ENCODE measurements at places on chromosomes 4 and X.

DNA sequence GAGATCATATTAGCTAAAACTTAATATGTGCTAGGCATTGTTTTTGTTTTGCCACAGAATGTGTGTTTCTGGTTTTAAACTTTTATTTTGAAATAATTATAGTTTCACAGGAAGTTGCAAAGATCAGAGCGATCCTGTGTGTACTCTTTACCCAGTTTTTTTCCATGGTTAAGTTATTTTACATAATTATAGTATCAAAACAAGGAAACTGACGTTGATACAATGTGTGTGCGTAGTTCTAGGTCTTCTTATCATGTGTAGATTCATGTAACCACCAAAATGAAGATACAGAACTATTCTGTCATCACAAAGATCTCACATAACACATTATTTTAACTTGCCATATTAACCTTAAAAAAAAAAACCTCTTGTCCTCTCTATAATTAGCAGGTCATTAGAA lies 69.2 kb downstream of the BLTP1 start:
- no peak for DNase-seq

DNA sequence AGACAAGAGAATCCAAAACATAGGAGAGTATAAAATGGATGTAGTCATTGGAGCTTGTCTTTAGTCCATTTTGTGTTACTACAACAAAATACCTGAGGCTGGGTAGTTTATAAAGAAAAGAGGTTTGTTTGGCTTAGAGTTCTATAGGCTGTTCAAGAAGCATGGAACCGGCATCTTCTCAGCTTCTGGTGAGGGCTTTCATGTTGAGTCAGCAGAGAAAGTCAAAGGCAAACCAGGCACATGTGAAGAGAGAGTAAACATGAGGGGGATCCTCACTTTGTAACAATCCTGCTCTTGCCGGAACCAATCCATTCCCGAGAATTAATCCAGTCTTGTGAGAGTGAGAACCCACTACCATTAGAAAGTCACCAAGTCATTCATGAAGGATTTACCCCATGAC lies 8.1 kb upstream of the HCCS start:
- no peak for DNase-seq

GRCh38 chr4:113636877-113637276 lies 124.7 kb downstream of the CAMK2D start:
- DNase-seq, result no peak

- DNase-seq, result no peak
These were observed 59.9 kb downstream of the RTL9 start for GRCh38 chrX:110418316-110419235.

DNA sequence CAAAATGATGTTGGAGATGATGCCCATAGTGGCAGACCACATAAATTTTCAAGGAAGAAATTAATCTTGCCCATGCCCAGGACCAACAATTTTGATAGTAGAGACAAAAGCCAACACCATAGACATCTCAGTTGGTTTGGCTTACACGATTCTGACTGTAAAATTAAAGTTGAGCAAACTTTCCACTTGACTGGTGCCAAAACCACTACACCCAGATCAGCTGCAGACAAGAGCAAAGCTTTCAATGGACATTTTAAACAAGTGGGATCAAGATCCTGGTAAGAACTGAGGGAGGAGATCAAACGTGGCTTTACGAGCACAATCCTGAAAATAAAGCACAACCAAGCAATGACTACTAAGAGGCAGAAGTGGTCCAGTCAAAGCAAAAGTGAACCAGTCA lies 90.7 kb downstream of the PAPSS1 start:
- no peak for DNase-seq

- DNase-seq, result no peak
These were observed 469.7 kb upstream of the FGF16 start for GRCh38 chrX:76977452-76977851.

GRCh38 chrX:42229533-42229932 lies 306.2 kb upstream of the CASK start:
- no peak for DNase-seq

All from activated CD8-positive, alpha-beta memory T cell treated with anti-CD3 and anti-CD28 coated beads for 4 hours (primary cell).